ENCODE measurements at places on chromosomes 11 and 22.

DNA sequence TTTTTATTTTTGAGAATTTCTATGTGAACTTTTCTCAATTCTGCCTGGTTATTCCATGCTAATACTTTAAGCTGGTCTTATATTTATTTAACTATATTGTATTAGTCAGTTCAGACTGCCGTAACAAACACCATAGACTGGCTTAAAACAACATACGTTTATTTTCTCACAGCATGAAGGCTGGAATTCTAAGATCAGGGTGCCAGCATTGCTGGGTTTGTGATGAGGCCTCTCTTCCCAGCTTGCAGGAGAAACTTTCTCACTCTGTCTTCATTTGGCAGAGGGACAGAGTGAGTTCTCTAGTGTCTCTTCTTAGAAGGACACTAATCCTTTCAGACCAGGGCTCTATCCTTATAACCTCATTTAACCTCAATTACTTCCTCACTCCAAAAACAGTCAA, 16.2 kb upstream of the TEAD1 start:
- DNase-seq, result no peak

GRCh38 chr11:120122924-120123683, 14.8 kb downstream of the TRIM29 start:
- DNase-seq, result no peak

DNA sequence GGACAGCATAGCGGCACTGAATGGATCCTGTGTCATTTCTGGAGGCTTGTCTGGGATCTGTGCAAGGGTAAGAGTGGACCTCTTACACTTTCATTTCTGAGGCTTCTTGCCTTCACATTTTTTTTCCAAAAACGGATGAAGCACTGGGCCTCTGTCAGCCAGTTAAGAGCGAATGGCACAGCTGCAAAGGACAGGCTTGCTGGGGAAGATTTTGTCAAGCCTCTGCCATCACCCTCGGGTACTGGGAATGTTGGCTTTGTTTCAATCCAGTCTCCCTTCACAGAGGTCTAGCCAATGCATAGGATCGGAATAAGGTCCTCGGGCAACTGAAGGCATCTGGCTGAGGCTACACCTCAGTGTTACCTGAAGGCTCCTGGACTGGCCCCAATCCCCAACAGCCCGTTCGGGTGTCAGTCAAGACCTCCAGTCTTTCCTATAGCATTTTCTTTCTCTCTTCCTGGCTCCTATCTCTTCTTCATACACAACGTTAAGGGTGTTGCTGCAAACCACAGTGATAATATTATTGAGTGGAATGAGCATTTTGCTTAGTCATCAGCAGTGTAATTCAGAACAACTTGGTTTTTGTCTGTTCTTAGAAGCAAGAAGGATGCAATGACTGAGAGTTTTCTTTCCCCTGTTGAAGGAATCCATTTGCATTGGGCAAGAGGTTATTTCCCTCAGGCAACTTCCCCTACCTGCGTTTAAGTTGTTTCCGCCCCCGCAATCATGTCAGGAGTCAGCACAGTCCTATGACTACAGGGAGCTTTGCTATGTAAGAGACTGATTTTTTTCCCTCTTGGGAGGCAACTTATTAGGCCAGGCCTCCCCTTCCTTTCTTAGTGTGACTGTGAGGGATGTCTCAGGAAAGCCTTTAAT, 22.8 kb downstream of the NPAT start:
- peak; percentile 44 for DNase-seq

GRCh38 chr11:37108436-37109285, 510.6 kb upstream of the RAG2 start:
- no peak for DNase-seq

DNA sequence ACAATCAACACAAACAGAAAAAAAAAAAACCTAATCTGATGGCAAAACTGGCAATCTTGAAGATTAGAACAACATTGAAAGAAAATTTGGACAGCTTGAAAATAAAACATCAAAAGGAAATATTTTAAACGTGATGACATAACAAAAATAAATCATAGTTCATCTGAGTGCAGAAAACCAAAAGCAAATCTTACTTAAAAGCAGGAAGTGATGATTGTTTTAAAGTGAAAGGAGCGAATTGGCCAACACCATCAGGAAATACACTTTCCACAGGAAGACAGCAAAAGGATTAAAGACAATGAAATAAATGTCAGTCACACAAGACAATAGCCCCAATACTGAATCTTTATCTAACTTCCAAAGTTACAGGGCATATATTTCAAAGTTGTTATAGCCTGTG, 696.5 kb upstream of the CHORDC1 start:
- no peak for DNase-seq

DNA sequence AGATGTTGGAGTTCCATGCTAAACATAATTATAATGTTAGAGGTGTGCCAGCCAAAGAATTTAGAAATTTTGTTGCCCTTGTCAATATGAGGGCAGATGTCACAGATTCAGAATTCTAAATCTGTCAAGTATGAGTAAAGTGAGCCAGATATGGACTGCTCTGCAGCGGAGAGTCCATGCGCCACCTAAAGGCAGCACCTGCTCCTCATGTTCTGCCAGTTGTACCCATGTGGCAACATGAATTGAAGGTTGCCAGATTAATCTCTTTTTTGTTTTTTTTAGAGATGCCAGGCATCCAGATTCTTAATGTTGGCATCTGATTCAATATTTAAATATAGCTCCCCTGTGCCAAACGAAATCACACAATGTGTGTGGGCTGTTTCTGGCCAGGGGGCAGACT, 678.6 kb upstream of the ANO5 start:
- no peak for DNase-seq
